Stomach (tissue), 19 donors: ENCODE measurements at places on chromosomes 2 and 18. TPM values are rescaled to one million over a fixed set of nuclear protein-coding genes. Genes with fewer than 3 reads are reported as not detected.

PCARE gene
- 2.9 TPM for total RNA-seq

BOK gene
- 69.4 TPM for total RNA-seq

PPP3R1 gene
- 65.7 TPM for total RNA-seq

RESP18 gene
- not detected for total RNA-seq

CPS1 gene
- total RNA-seq, result under 0.01 TPM

POTEE gene
- total RNA-seq, result not detected

C2orf76 gene
- total RNA-seq, result 15.2 TPM

LRRTM1 gene
- 0.37 TPM for total RNA-seq

ROCK2 gene
- total RNA-seq, result 40.2 TPM

GLI2 gene
- not detected for total RNA-seq

GALR1 gene
- total RNA-seq, result 0.55 TPM

UGT1A6 gene
- 30.6 TPM for total RNA-seq

GALNT14 gene
- not detected for total RNA-seq

CDK15 gene
- 1.3 TPM for total RNA-seq

DTYMK gene
- total RNA-seq, result 14.1 TPM

GREB1L gene
- total RNA-seq, result 77.6 TPM

LYPD6 gene
- total RNA-seq, result 9.7 TPM

SERTAD2 gene
- total RNA-seq, result 9.3 TPM

POTEF gene
- not detected for total RNA-seq

GAREM1 gene
- total RNA-seq, result 18.7 TPM

KCNK3 gene
- 9.4 TPM for total RNA-seq

TIGD1 gene
- total RNA-seq, result 7.0 TPM

ACVR1C gene
- 1.2 TPM for total RNA-seq

LYPD6B gene
- total RNA-seq, result 17.5 TPM

STK11IP gene
- total RNA-seq, result 17.1 TPM

XRCC5 gene
- 219 TPM for total RNA-seq

COA5 gene
- total RNA-seq, result 1.2 TPM

PID1 gene
- total RNA-seq, result 32.7 TPM

ABCG8 gene
- total RNA-seq, result 6.7 TPM

HOXD13 gene
- total RNA-seq, result not detected

C2orf81 gene
- 3.5 TPM for total RNA-seq

DTNB gene
- 16.5 TPM for total RNA-seq

KIF5C gene
- total RNA-seq, result 14.7 TPM

SERPINB12 gene
- total RNA-seq, result not detected

CHRNG gene
- not detected for total RNA-seq

CYS1 gene
- 33.8 TPM for total RNA-seq

STEAP3 gene
- 9.7 TPM for total RNA-seq
